ENCODE measurements at places on chromosomes 16 and 17. TPM values are rescaled to one million over a fixed set of nuclear protein-coding genes. Genes with fewer than 3 reads are reported as not detected.
A peak's percentile ranks its signal among the peaks of the same experiment; 100 is the strongest.

The PRDM7 gene
- total RNA-seq = not detected

The MGAT5B gene
- 11.5 TPM for total RNA-seq

DNA sequence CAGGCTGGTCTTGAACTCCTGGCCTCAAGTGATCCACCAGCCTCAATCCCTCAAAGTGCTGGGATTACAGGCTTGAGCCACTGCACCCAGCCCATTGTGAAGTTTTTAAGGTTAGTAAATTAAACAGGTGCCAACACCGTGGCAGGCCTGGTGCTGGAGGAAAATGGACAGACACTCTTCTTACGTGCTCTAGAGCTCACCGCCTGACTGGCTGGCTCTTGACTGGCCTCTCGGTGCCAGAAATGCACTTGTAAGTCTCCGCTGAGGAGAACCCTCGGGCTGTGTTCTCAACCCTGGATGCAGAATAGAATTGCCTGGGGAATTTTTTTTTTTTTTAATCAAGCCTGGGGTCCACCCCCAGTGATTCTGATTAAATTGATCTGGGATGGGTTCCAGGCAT is 10.3 kb upstream of the HAS3 start:
- no peak overlapping the region for H3K27ac ChIP-seq
- no peaks in the 10 kb centered on the region for H3K36me3 ChIP-seq
- no peak for DNase-seq
- no peaks in the 10 kb centered on the region for H3K27me3 ChIP-seq
- no peak overlapping the region for H3K4me3 ChIP-seq

The C17orf100 gene
- 2.7 TPM for total RNA-seq

DNA sequence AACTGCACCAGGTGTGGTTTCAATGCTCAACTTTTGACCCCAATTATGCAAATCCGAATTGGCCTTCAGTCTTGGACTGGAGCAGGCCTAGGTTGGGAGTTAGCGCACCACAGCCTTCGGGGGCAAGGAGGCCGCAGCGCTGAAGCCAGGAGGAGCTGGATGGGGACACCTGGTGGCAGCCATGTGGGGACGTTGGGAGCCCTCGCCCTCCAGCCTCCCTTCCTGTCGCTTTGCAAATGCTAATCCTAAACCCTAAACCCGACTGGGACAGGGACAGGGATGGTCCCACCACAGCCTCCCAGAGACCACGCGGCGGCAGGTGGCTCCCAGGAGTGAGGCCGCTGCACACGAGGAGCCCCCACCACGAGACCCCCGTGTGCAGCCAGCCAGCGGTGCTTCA is 58.7 kb downstream of the KLHDC4 start:
- no peak overlapping the region for H3K27ac ChIP-seq
- peak; percentile 56 for DNase-seq
- H3K27me3 ChIP-seq = no peaks in the 10 kb centered on the region
- peaks cover 18% of the 10 kb centered on the region for H3K36me3 ChIP-seq
- H3K4me3 ChIP-seq = no peak overlapping the region
- H3K4me1 ChIP-seq = peaks cover 8% of the 10 kb centered on the region

DNA sequence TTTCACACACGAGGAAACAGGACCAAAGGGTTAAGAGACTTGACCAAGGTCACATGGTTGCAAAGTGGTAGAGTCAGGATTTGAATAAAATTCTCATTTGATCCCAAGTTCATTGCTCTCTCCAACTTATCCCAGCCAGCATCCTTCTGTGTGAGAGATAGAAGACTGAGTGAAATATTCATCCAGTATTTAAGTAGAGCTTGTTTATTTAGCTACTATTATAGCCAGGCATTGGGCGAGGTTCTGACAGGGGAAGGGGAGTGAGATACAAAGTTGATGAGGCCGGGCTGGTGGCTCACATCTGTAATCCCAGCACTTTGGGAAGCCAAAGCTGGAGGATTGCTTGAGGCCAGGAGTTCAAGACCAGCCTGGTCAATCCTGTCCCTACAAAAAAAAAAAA is 4.4 kb downstream of the ITGAL start:
- H3K36me3 ChIP-seq = no peaks in the 10 kb centered on the region
- no peaks in the 10 kb centered on the region for H3K4me1 ChIP-seq
- H3K27ac ChIP-seq = no peak overlapping the region
- no peak for DNase-seq
- peaks cover 23% of the 10 kb centered on the region for H3K27me3 ChIP-seq

The AANAT gene
- 0.57 TPM for total RNA-seq

The HASPIN gene
- 30.0 TPM for total RNA-seq
